ENCODE measurements at places on chromosomes 12 and 14. TPM values are rescaled to one million over a fixed set of nuclear protein-coding genes. Genes with fewer than 3 reads are reported as not detected.

DNA sequence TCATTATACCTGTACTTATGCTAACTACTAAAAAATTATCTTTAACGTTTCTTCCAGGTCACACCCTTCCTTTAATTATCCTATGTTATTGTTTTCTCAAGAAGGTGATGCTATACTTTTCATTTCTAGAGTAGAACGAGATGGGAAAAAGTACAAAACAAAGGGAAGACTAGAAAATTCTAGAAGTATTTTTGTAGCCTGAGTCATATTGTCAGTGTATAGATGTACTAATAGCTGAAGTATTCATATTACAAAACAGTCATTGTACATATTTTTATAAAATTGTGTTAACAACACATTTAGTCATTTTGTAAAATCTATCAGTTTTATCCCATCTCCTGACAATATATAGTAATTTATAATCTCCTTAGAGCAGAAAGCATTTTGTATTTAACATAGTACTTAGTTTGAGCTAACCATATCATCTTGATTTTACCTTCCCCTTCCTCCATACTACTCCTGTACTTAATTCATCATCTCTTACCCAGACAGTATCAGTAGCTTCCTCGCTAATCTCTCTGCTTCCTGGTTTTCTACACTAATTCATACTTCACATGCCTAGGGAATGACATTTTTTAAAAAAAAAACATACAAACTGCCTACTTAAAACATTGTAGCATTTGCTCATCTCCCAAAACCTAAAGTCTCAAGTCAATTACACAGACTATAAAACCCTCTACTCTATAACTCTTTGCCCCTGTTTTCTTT is 920.9 kb downstream of the RPS29 start:
- H3K27ac ChIP-seq: no peak overlapping the region
- H3K4me1 ChIP-seq: no peaks in the 10 kb centered on the region
- no peaks in the 10 kb centered on the region for H3K27me3 ChIP-seq
- no peaks in the 10 kb centered on the region for H3K36me3 ChIP-seq
- H3K4me3 ChIP-seq: no peak overlapping the region

GRCh38 chr12:110533607-110534006 is 31.5 kb downstream of the RAD9B start:
- no peaks in the 10 kb centered on the region for H3K27me3 ChIP-seq
- H3K4me1 ChIP-seq: no peaks in the 10 kb centered on the region
- peaks cover 40% of the 10 kb centered on the region for H3K36me3 ChIP-seq
- no peak overlapping the region for H3K27ac ChIP-seq
- no peak for DNase-seq

DNA sequence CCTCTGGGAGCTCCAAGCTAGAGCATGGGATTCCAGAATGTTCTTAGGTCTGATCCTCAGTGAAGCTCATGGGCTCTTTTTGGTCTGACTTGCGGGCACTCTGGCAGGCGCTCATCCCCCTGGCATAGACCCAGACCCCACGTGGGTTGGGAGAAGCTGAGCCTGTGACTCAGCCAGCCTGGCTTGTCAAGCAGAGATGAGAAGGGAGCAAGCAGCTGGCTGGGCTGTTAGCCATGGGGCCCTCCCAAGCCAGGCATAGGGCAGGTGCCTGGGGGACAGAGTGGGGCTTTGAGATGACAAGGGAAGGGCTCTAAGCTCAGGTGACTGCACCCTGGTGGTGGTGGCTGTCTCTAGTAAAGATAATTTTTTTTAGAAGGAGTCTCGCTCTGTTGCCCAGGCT is 80.3 kb upstream of the NOS1 start:
- no peak overlapping the region for H3K4me3 ChIP-seq
- H3K27me3 ChIP-seq: no peaks in the 10 kb centered on the region
- H3K27ac ChIP-seq: no peak overlapping the region
- H3K36me3 ChIP-seq: no peaks in the 10 kb centered on the region
- H3K4me1 ChIP-seq: no peaks in the 10 kb centered on the region
- no peak for DNase-seq

- no peaks in the 10 kb centered on the region for H3K27me3 ChIP-seq
- no peak for DNase-seq
- no peak overlapping the region for H3K4me3 ChIP-seq
- H3K4me1 ChIP-seq: no peaks in the 10 kb centered on the region
- H3K27ac ChIP-seq: no peak overlapping the region
- no peaks in the 10 kb centered on the region for H3K36me3 ChIP-seq
Measured at GRCh38 chr14:65299826-65300225, 112.7 kb upstream of the FUT8 start.

GRCh38 chr12:113515082-113515856 is 43.6 kb upstream of the LHX5 start:
- no peaks in the 10 kb centered on the region for H3K27me3 ChIP-seq
- no peaks in the 10 kb centered on the region for H3K36me3 ChIP-seq
- no peak overlapping the region for H3K27ac ChIP-seq
- H3K4me1 ChIP-seq: no peaks in the 10 kb centered on the region

GRCh38 chr14:33542338-33543287 is 408.3 kb downstream of the EGLN3 start:
- H3K27me3 ChIP-seq: no peaks in the 10 kb centered on the region
- peaks cover 6% of the 10 kb centered on the region for H3K4me1 ChIP-seq
- H3K36me3 ChIP-seq: no peaks in the 10 kb centered on the region
- no peak overlapping the region for H3K27ac ChIP-seq

DNA sequence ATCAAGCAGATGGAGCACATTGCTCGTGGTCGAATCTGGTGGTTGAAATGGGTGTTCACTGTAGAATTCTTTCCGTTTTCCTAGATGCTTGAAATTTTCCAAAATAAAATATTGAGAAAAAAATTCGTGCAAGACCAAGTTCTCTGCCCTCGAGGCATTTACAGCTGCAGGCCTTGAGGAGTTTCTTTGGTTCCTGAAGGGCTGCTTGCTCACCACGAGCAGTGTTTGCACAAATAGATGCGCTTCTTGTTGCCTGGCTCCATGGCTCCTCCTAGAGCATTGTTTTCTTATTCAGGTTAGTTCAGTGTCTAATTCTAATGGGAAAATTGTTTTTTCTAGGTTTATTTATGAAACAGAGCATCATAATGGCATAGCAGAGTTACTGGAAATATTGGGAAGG is 74.5 kb upstream of the DYNC1H1 start:
- DNase-seq: no peak
- no peak overlapping the region for H3K27ac ChIP-seq
- H3K4me1 ChIP-seq: no peaks in the 10 kb centered on the region
- H3K27me3 ChIP-seq: no peaks in the 10 kb centered on the region

DNA sequence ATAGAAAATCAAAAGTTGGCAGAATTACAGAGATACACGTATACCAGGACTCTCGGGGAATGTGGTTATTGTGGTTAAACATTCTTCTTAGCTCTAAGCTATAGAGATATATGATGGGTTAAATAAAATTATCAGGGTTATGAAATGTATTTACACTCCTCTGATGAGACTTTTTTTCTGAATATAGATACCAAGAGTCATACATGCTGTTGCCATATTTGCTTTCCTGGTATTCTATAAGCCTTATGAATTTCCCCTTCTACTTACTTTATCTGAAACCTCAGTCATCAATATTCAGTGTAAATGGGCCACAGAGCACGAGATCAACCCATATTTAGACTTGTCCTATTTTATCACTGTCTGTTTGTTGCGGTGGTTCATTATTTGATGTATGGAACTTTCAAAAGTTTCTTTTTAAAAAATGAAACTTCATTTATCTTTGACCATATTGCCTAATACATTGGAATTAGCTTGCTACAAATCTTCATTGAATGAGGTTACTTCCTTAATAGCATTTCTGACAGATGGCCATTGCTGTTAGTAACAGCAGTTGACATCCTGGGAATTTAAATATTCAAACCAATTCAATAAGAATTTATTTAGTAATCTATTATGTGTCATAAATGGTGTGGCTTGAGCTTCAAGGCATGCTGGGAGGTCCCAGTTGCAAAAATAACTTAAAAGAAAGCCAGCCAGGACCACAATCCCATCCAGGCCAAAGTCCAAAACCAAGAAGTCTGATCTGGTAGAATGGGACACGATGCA is 393.5 kb downstream of the PCNX1 start:
- H3K4me1 ChIP-seq: no peaks in the 10 kb centered on the region
- H3K27me3 ChIP-seq: no peaks in the 10 kb centered on the region
- no peaks in the 10 kb centered on the region for H3K36me3 ChIP-seq

The CMA1 gene
- not detected for total RNA-seq

The DIO2 gene
- 3.0 TPM for total RNA-seq

The B3GNT4 gene
- 0.30 TPM for total RNA-seq

The SNAPC1 gene
- 6.3 TPM for total RNA-seq

The GZMH gene
- not detected for total RNA-seq

The AMDHD1 gene
- not detected for total RNA-seq

The EGLN3 gene
- total RNA-seq: 6.9 TPM

The TMEM30B gene
- total RNA-seq: 47.6 TPM

The RAB3IP gene
- total RNA-seq: 21.9 TPM

The DNAJC22 gene
- not detected for total RNA-seq

All from tibial nerve (tissue), 4 donors.